T-helper 9 cell (primary cell): ENCODE measurements at places on chromosomes 7 and 10.

- no peak for DNase-seq
Measured at GRCh38 chr7:5218564-5219360, 28.7 kb downstream of the WIPI2 start.

DNA sequence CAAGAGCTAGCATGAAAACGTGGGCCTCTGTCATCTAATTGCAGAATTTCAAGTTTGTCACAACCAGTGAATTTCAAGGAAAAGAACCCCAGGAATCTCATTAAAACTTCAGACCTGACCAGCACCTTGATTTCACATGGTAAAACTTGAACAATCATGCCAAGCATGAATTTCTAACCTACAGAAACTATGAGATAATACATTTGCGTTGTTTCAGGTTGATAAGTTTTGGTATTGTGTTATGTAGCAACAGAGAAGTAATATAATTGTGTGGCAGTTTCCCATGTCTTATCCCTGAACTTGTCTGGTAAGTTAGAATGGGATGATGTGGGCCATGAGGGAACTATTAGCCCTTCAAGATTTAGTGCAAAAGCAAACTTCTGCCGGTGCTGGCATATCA is 530.1 kb downstream of the ANKRD7 start:
- DNase-seq, result no peak

- no peak for DNase-seq
Measured at GRCh38 chr7:25770670-25771069, 381.3 kb upstream of the NFE2L3 start.

GRCh38 chr10:88095223-88095721 is 231.8 kb downstream of the PTEN start:
- DNase-seq, result no peak

DNA sequence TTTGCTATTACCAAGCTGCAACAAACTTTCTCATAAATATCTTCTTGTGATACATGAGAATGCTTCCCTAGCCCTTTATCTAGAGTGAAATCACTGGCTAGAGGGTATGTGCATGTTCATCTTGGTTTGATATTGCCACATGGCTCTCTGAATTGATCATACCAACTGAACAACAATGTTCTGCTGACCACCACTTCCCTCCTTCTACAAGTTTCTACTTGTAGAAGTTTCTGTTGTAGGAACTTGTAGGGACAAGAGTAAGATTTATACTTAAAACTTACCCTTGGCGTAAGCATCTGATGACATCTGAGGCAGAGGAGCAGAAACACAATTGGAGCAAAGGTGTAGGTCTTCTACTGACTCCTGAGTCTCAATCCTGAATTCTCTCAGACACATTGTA is 86.3 kb upstream of the FAM13C start:
- no peak for DNase-seq

DNA sequence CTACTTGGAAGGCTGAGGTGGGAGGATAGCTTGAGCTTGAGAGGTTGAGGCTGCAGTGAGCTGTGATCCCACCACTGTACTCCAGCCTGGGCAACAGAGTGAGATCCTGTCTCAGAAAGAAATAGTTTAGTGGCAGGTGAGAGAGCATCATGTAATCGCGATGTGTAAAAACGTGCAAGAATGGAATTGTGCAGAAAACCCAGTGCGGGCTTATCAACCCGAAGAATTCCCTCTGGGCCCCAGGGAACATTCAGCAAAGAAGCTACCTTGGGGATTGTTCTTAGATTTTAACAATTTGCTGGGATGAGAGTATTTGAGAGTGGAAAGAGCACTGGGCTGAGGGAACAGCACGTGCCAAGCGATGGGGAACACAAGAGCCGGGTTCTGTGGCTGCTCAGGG is 107.4 kb upstream of the INSYN2A start:
- no peak for DNase-seq

GRCh38 chr10:123838596-123839310 is 52.9 kb downstream of the CPXM2 start:
- no peak for DNase-seq
